ENCODE measurements at places on chromosomes 7 and 10. TPM values are rescaled to one million over a fixed set of nuclear protein-coding genes. Genes with fewer than 3 reads are reported as not detected.

DNA sequence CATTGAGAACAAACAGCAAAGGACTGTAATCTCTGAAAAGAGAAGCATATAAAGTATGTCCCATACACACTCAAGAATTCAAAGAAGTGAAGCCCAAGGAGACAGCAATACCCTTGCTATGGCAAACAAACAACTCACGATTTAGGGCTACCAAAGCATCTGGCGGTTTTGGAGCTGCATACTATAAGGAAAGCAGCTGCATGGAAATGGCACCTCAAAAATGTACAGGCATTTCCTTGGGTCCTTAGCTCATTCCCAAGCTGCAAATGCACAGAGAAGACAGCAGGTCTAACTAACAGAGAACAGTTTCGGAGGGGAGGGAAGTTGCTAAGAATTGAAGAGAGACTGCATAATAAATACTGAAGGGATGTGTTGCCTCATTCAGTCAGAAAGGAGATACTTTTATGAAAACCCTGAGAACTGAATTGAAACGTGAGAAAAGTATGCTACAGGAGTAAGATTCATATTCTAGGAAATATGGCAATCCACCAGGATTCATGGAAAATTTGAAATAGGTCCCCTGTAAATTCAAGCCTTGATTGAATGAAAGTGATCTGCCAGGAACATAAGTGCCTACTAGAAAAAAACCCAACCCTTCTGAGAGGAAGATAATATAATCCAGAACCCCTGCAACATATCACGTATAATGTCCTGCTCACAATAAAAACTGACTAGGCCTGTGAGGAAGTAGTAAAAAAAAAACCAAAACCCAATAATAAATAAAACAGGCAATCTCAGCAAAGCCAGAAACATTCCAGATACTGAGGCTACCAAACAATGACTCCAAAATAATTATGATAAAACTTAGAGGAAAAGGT lies 36.4 kb downstream of the CUBN start:
- no peak for DNase-seq

Gene EGR2
- 2.2 TPM for total RNA-seq

GRCh38 chr10:110456046-110456445 lies 41.7 kb upstream of the DUSP5 start:
- peak; percentile 17 for DNase-seq

GRCh38 chr10:50614444-50615137 lies 9.2 kb downstream of the SGMS1 start:
- no peak for DNase-seq

- no peak for DNase-seq
These were observed 8.6 kb downstream of the SLC13A1 start for GRCh38 chr7:123191132-123191531.

DNA sequence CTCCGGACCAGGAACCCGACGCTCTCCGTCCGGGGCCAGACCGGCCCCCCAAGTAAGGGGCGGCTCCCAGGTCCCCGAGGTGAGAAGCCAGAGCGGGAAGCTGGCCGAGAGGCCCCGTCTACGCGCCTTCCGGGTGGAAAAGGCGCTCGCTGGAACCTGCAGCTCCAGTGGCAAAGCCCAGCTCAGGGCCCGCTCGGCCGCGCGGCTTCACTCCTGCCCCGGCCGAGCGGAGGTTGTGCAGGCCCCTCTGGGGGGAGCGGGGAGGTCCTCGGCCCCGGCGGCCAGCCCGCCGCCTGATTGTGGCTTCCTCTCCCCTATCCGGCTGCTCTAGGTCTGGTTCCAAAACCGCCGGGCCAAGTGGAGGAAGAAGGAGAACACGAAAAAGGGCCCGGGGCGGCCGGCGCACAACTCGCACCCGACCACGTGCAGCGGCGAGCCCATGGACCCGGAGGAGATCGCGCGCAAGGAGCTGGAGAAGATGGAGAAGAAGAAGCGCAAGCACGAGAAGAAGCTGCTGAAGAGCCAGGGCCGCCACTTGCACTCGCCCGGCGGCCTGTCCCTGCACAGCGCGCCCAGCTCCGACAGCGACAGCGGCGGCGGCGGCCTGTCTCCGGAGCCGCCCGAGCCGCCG lies 2.9 kb downstream of the UNCX start:
- no peak for DNase-seq

Gene CYP26A1
- total RNA-seq = 0.31 TPM

DNA sequence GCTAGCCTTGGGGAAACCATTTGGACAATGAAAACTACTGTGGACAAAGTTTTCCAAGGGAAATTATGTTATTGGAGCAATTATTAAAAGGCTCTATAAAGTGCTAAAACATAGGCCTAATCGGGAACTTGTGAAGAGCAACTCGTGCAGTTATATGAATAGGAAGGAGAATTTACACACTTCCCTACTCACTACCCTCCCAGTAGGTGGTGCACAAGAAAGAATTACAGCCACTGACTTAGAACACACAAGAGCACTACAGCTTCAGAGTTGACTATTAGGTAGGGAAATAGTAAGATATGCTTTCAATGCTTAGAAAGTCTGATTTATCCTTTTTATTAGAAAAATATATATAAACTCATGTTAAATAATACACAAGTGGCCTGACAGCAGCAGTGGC lies 47.2 kb downstream of the GSAP start:
- no peak for DNase-seq

GRCh38 chr10:7410862-7411670 lies at the start of gene SFMBT2:
TSS of gene SFMBT2 (minus strand) at chr10:7411034. CDS start at chr10:7381898, 29,136 bp downstream.
- peak; percentile 75 for DNase-seq

Gene CYTH3
- total RNA-seq = 9.8 TPM

Gene CABCOCO1
- total RNA-seq = not detected

GRCh38 chr10:32411797-32412498 lies 34.0 kb upstream of the CCDC7 start:
- no peak for DNase-seq

Gene RBP4
- not detected for total RNA-seq
